ENCODE measurements at places on chromosomes 4 and X.

- DNase-seq = no peak
Observed at GRCh38 chrX:16573781-16574180, 76.2 kb upstream of the S100G start.

- DNase-seq = no peak
Observed at GRCh38 chr4:25163196-25163595, 2.9 kb upstream of the SEPSECS start.

- DNase-seq = no peak
Observed at GRCh38 chr4:70759627-70760026, 37.9 kb downstream of the RUFY3 start.

- no peak for DNase-seq
Observed at GRCh38 chrX:110698696-110699095, 96.9 kb downstream of the CHRDL1 start.

DNA sequence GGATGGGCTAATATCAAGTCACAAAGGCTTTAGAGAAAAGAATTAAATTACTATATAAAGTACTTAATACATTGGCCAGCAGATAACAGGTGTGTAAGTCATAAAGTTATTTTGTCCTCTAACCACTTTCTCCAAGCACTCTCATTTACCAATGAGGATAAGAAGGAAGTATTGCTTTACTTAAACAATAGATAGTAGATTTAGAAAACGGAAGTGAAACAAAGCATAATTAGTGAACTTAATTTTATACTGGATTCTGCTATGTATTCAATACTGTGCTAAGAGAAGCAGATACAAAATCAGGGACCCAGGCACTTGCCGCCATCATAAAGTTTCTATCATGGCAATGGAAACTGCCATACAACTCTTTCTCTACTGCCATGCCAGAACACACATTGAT, 24.0 kb downstream of the AFM start:
- no peak for DNase-seq

DNA sequence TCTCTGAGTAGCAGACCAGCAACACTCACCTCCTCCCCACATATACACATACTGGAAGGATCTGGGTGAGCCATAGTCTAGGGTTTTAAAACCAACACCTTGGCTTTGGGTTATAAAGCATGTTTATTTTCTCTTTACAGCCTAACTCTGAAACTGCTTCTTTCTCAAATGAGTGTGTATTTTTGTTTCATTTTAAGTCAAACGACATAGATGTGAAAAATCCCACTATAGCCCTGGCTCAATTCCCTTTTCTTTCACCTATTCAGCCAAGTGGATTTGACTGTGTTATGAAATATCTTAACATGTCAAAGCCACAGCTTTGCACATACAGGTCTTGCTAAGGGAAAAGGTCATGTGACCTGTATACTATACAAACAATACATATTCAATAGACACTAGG, 13.8 kb downstream of the NEXMIF start:
- no peak for DNase-seq

- no peak for DNase-seq
Observed at GRCh38 chr4:3393171-3393570, 48.6 kb upstream of the HGFAC start.

- no peak for DNase-seq
Observed at GRCh38 chr4:15776871-15777648, 1.1 kb upstream of the CD38 start.

- DNase-seq = no peak
Observed at GRCh38 chr4:165600959-165601683, 222.3 kb downstream of the CPE start.

- no peak for DNase-seq
Observed at GRCh38 chr4:89757154-89757719, 79.7 kb downstream of the SNCA start.

GRCh38 chr4:89744914-89745313, 92.0 kb downstream of the SNCA start:
- DNase-seq = no peak

DNA sequence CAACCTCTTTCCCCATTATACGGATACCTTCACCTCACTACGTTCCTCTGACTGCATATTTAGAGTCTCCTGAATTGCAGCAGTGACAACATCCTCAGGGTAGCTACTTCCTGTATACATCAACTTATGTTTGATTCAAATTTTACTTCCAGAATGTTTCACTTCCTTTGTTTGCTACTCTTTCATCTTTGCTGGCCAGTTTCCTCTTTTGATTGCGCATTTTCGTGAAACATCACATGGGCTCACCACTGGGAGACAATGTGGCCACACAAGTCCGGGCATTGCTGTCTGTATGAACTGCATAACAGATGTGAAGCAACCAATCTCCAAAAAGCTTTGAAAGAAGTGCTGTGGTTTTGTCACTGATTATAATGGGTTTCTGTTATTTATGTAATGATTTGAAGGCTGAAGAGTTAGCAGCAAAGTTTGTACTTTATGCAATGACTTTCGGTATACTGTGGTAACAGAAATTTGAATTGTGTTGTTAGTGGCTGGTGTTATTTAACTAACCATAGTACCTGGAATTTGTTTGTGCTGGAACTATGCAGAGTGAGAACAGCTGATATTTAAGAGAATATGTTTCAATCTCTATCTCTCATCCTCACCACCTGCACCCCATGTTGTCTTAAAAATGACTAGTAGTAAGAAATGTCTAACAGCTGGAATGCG, 7.4 kb downstream of the SNCA start:
- no peak for DNase-seq

GRCh38 chrX:30349946-30350345, 40.8 kb upstream of the NR0B1 start:
- no peak for DNase-seq

- DNase-seq = no peak
Observed at GRCh38 chr4:106365613-106366012, 3.0 kb downstream of the GIMD1 start.

All from stimulated activated CD8-positive, alpha-beta memory T cell treated with anti-CD3 and anti-CD28 coated beads, Interleukin-2, amount 100 ng/mL, for 1 hour (primary cell).